ENCODE measurements at places on chromosomes 13 and 19.

DNA sequence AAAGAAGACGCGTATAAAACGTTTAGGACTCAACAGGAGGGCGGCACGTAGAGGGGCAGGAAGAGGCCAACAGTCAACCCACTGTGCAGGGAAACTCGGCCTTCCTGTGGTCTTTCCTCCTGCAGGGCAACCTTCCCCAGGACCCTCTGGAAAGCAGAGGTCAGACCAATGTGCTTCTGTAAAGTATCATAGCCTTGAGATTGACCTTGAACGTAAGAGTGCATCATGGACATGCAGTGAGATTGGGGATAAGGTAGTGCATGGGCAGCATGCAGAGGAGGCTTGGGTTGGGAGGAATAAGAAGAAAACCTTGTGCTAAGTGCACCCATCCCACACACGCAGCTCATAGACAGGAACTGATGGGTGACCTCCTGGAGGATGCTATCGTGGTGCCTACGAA is 34.0 kb upstream of the ZNF507 start:
- no peak for DNase-seq

DNA sequence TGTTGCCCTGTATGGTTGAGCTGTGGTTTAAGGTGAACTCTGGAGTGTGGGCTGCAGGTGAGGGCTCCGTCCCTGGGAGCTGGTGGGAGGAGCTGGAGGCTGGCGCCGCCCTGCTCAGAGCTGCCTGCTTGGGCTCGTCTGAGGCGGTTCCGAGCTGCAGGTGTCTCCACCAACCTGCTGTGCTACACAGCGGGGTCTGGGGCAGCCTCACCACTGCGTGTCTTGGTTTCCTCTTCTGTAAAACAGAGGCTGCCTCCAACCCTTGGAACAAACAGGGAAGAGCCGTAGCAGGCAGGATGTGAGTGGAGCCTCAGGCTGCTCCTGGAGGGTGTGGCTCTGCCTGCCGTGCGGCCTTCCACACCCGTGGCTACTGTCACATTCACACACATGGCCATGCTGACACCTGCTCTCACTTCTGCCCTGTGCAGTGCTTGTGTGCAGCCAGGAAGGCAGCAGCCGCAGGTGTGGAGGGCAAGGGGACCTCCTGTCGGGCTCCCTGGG is 21.4 kb downstream of the NAXD start:
- no peak for DNase-seq

DNA sequence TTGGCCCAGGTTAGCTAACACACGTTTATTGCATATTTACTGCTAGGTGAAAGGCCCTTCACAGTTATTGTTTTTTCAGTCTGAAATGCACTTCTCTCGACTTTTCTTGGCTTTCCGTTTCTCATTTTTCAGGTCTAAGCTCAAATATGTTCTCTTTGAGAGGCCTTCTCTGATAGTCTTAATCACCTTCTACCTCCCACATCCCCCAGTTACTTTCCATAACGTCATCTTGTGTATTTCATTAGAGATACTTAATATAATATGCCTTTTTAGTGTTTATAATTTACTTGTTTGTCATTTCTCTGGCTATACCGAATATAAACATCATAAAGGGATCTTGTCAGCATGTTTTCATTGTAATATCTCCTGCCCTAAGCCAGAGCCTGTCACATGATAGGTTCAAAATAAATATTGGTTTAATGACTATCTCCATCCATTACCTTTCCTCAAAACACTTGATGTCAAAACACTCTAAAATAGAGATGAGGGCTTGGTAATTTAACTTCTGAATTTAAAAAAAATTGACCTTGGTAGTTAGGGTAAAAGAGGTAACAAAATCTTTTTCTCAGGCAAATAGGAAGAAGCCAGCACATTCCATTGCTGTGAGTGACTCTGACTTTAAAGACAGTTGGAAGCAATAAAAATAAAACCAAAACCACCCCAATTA is 168.6 kb upstream of the RFC3 start:
- no peak for DNase-seq

DNA sequence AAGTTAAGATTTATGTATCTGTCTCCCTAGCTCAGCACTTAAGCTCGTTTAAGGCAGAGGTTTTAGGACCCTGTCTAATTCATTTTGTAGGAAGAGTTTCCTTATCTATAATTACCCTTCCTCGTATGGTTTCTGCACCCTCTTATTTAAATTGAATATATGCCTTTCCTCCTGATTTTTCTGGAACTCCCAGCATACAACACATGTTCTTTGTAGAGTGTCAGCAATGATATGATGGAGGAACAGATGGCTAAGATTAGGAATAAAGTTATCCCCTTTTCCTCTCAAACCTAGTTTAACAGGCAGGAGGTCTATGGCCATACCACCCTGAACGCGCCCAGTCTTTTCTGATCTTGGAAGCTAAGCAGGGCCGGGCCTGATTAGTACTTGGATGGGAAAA is 359.5 kb downstream of the PCDH17 start:
- DNase-seq, result no peak

DNA sequence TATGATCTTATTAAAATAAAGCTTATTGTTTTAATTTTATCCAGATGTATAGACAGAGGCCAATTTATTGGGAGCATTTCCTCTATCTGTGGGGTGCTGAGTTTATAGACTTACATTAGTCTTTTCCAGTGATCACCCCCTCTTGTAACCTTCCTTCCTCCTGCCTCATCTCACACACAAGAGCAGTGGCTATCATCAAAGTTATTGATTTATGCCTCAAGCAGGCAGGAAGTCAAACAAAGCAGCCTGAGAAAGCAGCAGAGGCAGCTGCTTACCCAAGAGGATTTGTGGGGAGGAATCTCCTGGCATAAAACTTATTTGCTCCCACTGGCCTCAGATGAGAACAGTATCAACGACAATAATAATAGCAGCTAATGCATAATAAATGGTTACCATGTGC is 26.3 kb upstream of the DCLK1 start:
- DNase-seq, result no peak

DNA sequence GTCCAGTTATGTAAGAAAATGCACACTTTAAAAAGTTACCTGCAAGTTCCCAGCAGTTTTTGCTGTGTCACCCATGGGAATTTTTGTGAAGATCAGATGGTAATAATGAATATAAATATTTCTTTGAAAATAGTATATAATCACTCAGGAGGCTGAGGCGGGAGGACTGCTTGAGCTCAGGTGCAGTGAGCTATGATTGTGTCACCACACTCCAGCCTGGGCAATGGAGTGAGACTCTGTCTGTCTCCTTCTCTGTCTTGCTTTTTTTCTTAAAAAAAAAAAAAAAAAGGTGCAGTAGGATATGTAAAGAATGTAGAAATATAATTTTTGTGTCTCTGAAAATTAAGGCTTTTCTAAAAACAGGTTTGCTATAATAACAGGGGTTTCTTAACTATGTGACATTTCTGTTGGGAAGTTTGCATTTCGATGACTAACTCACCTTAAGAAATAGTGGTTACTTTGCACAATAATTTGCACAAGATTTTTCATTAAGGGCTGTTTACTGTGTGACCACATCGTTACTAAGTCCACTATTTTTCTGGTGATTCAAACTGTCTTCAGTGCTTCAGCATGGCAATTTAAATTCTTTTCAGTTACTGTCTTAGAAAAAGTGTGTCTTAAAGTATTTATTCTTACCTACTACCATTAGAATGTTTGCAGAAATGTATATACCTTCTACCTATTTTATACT is 37.3 kb downstream of the DNAJC3 start:
- DNase-seq, result no peak

- DNase-seq, result no peak
These were observed 85.3 kb upstream of the DOCK9 start for GRCh38 chr13:99063178-99063577.

- DNase-seq, result no peak
These were observed 14.6 kb downstream of the NLRP8 start for GRCh38 chr19:55962186-55962585.

DNA sequence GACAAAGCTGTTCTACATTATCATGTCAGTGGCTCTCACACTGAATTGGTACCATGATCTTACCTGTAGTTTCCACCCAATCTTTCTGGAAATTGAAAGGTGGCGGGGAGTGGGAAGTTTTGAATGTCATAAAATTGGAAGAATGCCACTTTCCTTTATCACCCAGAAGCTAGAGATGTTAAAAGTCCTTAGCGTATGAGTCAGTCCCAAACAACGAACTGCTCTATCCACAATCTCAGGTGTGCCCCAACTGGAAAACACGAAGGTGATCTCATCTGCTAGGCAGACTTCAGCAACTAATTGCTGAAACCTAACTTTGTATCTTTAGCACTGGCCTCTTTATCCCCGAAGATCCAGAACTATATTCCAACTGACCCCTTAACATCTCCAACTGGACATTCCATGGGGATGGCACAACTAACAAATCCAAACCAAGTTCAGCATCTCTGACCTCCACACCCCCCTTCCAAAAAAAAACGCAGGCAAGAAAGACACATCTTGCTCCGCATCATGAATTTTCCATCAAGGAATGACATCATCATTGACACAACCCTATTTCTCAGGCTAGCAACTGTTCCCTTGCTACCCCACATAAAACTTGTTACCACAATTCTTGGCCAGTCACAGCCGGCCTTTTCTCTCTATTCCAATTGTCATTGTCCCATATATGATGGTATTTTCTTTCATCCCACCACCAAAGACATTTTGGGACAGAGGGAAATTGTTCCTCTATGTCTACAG is 175.4 kb downstream of the KLF12 start:
- DNase-seq, result no peak

GRCh38 chr19:42068361-42068755 is 1.6 kb downstream of the GRIK5 start:
- no peak for DNase-seq

GRCh38 chr13:22937953-22938352 is 242.8 kb upstream of the SGCG start:
- DNase-seq, result no peak

DNA sequence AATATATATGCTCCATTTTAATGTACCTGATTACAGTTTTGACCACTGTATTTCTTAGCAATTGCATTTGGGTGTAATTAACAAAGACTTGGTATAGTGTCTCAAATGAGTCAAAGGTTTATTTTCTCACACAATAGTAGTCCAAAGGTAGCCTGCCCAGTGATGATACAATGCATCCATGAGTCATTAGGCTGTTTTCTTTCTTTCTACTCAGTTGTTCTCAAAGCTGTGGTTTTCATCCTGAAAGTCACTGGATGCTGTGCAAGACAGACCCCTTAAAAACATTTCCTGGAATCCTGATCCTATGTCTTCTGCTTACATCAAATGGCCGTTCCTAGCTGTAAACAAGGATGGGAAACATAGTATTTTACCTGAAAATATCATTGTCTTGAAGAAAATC is 651.2 kb upstream of the MIR17HG start:
- no peak for DNase-seq

GRCh38 chr13:52827839-52828238 is 20.6 kb downstream of the PCDH8 start:
- no peak for DNase-seq

DNA sequence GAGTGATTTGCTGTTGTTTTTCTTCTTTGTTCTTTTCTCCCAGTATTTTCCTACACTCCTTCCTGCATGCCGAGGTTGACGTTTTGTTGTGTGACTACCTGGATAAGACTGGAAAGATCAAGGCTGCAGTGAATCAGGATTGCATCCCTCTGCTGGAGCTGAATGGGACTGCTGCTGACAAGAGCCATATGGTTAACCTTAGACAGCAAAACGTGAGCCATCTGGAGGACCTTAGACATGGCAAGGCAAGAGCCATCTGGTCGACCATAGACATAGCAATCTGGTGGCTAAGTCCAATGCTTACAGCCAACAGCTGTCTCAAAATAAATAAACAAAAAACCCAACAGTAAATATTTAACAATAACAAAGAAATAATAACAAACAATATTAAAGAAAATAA is 42.6 kb upstream of the ZNF91 start:
- DNase-seq, result no peak

DNA sequence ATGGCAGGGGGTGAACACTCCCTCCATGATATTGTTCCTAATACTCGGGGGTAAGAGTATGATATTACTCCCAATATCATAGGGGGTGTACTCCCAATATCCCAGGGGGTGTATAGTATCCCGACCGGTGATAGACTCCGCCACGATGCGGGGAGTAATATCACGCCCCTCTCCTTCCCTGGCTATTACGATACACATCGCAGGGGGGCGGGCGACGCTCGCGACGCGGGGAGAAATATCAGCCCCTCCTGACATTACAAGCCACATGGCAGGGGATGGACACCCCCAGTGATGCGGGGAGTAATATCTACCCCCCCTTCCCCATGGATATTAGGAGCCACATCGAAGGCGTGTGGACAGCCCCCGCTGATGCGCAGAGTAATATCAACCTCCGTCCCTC is 3.2 kb upstream of the RGCC start:
- DNase-seq, result no peak
